ENCODE measurements at places on chromosomes 1 and 21. TPM values are rescaled to one million over a fixed set of nuclear protein-coding genes. Genes with fewer than 3 reads are reported as not detected.
A peak's percentile ranks its signal among the peaks of the same experiment; 100 is the strongest.

DNA sequence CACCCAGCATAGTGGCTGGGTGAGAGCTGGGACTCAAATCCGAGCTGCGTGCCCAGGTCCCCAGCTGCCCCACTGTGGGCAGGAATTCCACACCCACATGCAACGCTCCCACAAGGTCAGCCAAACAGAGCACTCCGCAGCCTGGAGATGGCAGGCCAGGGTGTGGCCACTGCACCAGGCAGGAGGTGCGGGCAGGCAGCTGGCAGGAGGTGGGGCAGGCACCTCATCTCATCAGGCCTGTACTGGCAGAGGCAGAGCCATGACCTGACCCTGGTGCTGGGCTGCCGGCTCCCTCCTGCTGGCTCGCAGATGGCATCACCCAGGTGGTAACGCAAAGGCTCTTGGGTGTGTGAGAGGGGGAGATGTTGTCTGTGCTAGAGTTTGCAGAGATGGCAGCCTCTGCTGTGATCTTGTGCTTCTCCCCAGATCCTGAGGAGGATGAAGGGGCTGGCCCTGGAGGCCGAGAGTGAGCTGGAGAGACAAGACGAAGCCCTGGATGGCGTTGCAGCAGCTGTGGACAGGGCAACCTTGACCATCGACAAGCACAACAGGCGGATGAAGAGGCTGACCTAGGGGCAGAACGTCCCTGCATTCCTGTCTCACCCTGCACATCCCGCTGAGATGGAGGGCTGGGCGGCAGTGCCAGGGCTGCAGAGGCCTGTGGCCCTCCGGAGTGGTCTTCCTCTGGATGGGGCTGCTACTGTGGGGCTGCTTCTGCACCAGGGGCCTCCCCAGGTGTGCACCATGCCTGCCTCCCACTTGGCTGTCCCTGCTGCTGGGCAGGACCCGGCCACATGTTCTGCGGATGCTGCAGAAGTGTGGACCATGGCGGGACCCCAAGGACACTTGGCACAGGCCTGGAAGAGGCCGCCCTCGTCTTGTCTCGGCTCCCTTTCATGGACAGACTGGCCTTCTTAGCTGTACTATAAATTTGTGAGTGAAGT lies 35.1 kb upstream of the PRSS38 start:
- H3K4me1 ChIP-seq: peaks cover 3% of the 10 kb centered on the region
- no peak for DNase-seq
- peaks cover 8% of the 10 kb centered on the region for H3K36me3 ChIP-seq
- no peak overlapping the region for H3K4me3 ChIP-seq

DNA sequence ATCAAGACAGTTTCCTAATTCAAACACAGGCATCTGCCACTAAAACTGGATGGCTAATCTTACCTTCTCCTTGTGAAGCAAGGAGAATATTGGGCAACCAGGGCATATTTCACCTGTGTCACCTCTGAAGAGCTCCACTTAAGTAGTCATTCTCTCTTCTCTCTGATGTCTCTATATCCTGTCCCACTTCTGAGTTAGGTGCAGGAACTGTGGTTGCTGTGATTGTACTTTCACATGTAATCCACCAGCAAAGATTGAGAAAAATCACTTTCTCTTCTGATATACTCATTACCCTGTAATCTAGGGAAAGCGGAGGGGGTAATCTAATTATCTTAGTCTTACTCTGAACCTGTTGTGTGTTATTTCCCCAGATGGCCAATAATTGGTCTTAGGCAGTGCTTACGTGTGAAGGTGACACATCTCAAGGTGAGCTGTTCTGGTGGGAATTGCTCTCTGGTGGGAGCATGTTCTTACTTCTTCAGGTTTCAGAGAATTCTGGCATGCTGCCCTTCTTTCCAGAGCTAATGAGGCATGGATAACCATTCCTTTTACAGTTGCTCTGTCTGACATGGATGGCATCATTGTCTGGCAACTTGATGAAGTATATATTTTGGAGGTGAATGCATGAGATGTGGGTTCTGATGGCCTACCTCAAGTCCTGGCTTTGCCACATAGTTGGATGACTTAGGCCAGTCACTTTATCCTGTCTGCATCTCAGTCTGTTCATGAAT lies 12.0 kb downstream of the XCL2 start:
- H3K27ac ChIP-seq: no peak overlapping the region
- H3K36me3 ChIP-seq: no peaks in the 10 kb centered on the region
- peak; percentile 24 for DNase-seq

DNA sequence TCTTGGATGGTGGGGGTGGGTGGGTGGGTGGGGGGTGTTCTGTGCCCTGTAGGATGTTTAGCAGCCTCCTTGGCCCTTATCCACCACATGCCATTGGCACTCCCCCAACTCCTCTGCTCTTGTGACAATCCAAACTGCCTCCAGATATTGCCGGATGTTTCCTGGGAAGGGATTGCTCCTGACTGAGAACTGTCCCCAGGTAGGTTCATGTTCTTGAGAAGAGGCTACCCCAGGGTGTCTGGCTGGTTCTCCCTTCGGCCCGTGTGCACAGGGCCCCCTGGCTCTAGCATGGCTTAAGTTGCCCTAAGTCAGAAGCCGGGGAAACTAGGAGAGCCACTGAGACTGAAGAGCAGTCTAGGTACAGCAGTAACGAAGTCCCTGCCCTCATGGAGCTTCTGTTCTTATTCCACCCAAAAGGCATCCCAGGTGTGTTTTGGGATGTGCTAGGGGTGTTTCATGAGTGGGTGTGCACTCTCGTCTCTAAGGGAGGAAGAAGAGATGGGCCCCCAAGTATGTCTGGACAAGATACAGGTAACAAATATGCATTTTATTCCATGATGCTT lies 19.8 kb upstream of the THRAP3 start:
- H3K4me3 ChIP-seq: no peak overlapping the region
- no peak overlapping the region for H3K27ac ChIP-seq
- H3K36me3 ChIP-seq: no peaks in the 10 kb centered on the region
- DNase-seq: peak; percentile 41

- H3K27ac ChIP-seq: no peak overlapping the region
- H3K4me3 ChIP-seq: no peak overlapping the region
- no peaks in the 10 kb centered on the region for H3K27me3 ChIP-seq
- H3K4me1 ChIP-seq: no peaks in the 10 kb centered on the region
Observed at GRCh38 chr1:212124690-212125582, 89.4 kb downstream of the DTL start.

GRCh38 chr21:16285605-16286126 lies 555.9 kb downstream of the USP25 start:
- H3K36me3 ChIP-seq: no peaks in the 10 kb centered on the region
- no peak for DNase-seq
- H3K27me3 ChIP-seq: no peaks in the 10 kb centered on the region

DNA sequence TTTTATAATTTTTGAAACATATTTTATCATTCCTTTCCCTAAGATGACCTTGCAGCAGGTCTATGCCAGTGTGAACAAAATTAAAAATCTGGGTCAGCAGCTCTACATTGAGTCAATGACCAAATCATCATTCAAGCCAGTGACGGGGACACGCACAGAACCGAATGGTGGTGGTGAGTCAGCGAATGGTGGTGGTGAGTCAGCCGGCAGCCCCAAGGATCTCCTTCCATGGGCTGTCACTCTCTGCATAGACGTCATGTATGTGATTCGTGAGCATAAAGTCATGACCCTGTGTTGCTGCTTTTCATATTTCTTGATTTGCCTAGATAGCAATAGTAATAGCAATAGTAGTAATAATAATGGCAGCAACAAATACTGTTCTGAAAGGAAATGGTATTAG lies 26.3 kb downstream of the PER3 start:
- peaks cover 4% of the 10 kb centered on the region for H3K36me3 ChIP-seq
- no peak overlapping the region for H3K4me3 ChIP-seq
- peak overlapping the region; percentile 4 for H3K27ac ChIP-seq
- peak; percentile 91 for DNase-seq
- peaks cover 2% of the 10 kb centered on the region for H3K4me1 ChIP-seq

DNA sequence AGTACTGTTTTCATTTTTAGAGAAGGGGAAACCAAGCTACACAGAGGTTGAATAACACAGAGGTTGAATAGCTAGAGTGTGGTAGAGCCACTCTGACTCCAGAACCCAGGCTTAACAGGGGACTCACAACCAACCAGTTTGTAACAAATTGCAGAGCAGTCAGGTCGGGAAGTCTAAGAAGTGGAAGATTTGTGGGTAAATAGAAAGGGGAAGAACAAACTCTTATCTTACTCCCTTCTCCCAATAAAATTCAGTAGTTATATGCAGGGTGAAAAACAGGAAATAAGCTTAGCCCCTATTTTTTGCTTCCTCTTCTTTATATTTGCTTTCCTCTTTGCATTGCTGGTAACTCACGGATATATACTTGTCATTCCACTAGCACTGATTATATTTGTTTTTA lies 23.2 kb downstream of the CDC42 start:
- peaks cover 2% of the 10 kb centered on the region for H3K4me1 ChIP-seq
- no peaks in the 10 kb centered on the region for H3K27me3 ChIP-seq
- no peak for DNase-seq
- no peak overlapping the region for H3K4me3 ChIP-seq

DNA sequence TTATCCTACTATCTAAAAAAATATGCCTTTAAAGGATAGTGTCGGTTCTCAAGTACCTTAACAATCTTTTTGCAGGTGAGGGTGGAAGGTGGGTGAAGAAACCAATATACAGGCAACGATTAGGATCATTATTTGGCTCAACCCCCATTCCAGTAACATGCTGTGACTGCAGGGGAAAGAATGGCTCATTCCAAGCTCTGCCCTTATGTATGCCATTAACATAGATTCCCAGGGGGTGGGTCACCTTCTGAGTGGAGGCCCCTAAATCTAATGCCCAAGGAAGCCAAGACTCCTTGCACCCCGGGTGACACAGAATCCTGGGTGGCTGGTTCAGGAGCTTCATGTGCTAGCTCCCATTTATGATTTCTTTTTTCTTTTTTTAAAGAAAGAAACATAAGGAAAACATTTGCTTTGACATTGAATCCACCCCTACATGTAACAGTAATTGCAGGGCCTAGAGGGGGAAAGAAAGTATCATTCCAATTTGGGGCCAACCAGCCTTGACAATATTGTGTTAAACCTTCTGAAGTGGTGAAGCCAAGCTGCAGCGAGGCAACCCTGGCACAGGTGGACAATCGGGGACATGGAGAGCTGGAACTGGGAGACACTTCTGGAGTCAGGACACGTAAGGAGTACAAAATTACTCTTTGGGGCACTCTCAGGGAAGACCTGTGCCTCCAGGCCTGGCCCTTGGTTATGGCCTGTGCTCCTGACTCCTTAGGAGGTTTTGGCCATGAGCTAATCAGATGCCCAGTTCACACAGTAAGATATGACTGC lies 200.3 kb downstream of the PBX1 start:
- H3K36me3 ChIP-seq: no peaks in the 10 kb centered on the region
- no peak for DNase-seq
- H3K27me3 ChIP-seq: no peaks in the 10 kb centered on the region
- no peak overlapping the region for H3K27ac ChIP-seq
- no peak overlapping the region for H3K4me3 ChIP-seq

DNA sequence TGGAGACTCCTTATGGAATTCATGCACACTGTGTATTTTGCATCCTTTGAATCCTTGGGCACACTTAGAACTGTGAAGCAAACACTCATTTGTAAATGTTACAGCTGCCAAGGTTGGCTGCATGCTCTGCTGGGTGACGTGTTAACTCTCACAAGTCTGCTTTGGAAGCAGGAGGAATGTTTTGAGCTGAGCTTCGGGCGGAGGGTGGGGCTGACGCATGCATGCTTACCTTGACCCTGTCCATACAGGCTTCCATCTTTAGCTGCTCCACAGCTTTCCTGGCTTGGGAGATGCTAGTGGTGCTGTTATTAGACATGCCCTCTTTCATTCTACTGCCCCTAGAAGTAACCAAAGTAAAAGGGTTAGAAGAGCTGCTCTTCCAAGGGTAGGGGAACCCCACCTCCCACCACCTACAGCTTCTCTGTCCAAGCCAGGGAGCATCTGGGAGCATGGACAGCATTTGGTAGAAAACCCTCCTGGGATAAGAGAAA lies 66.0 kb downstream of the GNG4 start:
- no peaks in the 10 kb centered on the region for H3K4me1 ChIP-seq
- DNase-seq: no peak

DNA sequence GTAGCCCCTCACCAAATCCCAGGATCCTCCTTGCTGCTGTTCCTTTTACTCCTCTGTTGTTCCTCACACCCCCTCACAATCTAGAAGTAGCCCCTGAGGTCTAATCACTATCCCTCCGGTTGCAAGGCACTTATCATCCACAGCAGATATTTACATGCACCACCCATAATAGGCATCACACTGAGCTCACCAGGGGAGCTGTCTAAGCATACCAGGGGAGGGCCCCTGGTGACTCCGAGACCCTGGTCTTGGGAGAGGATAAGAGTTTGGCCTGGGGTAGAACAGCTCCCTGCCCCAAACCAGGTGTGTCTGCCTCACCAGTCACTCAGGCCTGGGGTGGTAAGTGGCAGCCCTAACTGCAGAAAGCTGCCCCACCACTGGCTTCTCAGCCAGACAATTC lies 37.3 kb upstream of the ZC3H12A start:
- H3K27ac ChIP-seq: no peak overlapping the region
- H3K36me3 ChIP-seq: no peaks in the 10 kb centered on the region
- H3K4me1 ChIP-seq: no peaks in the 10 kb centered on the region
- H3K27me3 ChIP-seq: peaks cover 13% of the 10 kb centered on the region

DNA sequence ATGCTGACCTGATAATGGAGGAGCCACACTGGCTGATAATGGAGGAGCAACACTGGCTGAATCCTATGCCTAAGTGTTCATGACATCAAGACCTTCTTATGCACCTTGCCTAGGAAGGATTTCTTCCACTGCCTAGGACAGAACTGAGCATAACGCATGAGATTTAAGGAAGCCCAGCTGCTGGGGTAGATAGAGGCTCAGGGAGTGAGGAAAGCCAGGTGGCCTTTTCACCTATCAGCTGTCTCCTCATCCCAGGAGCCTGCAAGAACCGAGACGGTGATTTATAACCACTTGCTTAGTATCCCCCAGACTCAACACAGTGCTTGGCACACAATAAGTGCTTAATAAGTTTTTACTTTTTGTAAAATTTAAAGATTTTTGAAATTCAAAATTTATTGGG lies 7.4 kb upstream of the CTBS start:
- H3K36me3 ChIP-seq: no peaks in the 10 kb centered on the region
- no peaks in the 10 kb centered on the region for H3K4me1 ChIP-seq
- H3K27ac ChIP-seq: no peak overlapping the region
- DNase-seq: no peak

GRCh38 chr1:184686540-184686939 lies 68.1 kb downstream of the EDEM3 start:
- DNase-seq: peak; percentile 31
- H3K36me3 ChIP-seq: no peaks in the 10 kb centered on the region
- no peaks in the 10 kb centered on the region for H3K27me3 ChIP-seq
- H3K27ac ChIP-seq: no peak overlapping the region
- no peak overlapping the region for H3K4me3 ChIP-seq

Gene ZNF670
- 3.0 TPM for total RNA-seq

Gene REN
- 0.17 TPM for total RNA-seq

Gene TSPAN2
- total RNA-seq: 0.66 TPM

Gene TFF3
- not detected for total RNA-seq

Gene LCK
- total RNA-seq: not detected

Gene FCMR
- total RNA-seq: 0.33 TPM

Measured in fibroblast of lung (primary cell).